ENCODE measurements at places on chromosomes 11 and 22.

- DNase-seq, result no peak
Observed at GRCh38 chr22:19519041-19519926, 4.9 kb downstream of the CLDN5 start.

GRCh38 chr11:123382555-123383074 lies 47.5 kb upstream of the GRAMD1B start:
- no peak for DNase-seq

DNA sequence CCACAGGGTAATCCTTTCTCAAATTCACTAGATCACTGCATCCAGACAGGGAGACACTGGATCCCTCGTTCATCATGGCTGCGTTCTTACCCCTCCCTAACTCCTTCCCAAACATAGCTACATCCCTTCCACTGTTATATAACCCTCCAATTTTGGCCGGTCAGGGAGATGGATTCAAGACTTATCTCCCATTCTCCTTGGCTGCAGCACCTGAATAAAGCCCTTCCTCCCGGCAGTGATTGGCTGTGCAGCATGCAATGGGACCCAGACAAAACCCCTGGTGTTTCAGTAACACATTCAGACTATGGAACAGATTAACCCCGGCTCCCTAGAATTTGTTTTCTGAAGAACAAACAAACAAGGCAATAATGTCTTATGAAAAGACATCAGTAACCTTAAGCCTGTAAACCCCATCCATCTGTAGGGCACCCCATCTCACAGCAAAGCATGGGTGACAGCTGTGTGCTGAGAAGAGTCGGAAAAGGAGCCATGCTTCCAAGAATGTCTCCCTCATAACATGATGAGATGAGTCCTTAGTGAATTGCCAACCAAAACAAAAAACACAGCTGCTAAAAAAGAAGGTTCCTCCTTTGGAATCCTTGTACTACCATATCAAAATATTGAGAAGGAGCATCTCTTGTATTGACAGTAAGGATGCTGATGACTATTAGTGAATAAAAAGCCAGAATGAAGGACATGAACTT lies 5.0 kb downstream of the MIF start:
- DNase-seq, result no peak

GRCh38 chr11:20138707-20139106 lies 21.6 kb downstream of the DBX1 start:
- no peak for DNase-seq

DNA sequence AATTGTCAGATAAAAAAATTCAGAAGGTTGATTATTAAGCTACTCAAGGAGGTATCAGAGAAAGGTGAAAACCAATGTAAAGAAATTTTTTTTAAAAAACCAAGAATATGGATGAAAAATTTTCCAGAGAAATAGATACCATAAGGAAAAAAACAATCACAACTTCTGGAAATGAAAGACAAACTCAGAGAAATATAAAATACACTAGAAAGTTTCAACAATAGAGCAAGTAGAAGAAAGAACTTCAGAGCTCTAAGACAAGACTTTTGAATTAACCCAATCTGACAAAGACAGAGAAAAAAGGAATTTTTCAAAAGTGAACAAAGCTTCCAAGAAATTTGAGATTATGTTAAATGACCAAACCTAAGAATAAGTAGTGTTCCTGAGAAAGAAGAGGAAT lies 62.9 kb upstream of the TEAD1 start:
- DNase-seq, result no peak

DNA sequence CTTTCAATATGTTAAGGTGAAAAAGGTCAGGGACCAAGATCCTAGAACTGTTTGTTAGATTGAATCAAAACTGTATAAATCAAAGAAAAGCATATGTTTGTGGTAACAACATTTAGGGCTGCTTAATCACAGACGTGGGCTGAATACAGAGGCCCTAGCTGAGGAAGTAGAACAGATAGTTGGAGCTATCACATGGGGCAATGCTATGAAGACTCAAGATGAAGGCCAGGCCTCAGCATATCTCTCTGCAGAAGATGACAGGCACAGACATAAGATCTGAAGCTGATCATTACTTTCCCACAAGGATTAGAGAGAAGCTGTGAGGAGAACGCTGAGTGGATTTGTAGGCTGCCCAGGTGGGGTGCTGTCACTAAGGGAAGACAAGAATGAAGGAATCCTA lies 158.6 kb upstream of the CARD18 start:
- DNase-seq, result no peak

DNA sequence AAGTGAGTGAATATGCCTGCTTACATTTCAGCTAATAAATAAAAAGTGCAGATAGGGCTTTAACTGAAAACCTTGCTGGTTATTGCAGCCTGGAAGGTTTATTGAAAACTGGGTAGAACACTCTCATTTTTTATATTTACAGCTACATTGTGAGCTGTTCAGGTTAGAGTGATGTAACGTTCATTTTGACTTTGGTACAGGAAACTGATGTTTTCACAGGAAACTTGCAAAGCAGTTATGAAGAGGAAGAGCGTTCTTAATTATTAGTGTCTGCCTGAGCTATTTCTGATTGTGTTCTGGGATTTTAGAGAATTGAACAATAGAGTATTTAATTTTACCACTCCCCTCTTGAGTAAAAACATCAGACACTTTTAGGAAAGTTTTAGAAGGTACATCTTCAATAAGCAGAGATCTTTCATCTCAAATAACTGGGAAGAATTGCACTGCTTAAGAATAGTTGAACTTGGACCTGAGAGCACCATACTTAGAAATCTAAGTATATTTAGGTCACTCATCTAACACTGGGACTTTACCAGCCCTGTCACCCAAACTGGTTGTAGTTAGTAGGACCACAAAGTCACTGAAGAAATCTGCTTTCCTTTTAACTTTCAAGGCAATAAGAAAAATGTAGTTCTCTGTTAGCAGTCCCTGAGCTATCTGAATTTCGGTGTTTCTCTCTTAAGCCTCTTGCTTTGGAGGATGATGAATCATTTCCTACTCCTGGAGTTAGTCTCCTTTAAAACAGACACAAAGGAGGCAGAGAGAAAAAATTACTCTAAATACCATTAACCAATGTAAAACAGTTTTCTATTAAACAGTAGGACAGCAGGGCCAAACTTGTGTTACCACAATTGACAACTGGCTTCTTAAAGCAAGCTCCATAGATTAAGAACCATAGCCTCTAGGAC lies 128.6 kb upstream of the DDI1 start:
- DNase-seq, result no peak

- DNase-seq, result no peak
Observed at GRCh38 chr11:45262900-45263299, 23.2 kb downstream of the SYT13 start.
